ENCODE measurements at places on chromosomes 1 and 21.

GRCh38 chr1:241499910-241500309, 19.6 kb downstream of the FH start:
- DNase-seq = no peak

DNA sequence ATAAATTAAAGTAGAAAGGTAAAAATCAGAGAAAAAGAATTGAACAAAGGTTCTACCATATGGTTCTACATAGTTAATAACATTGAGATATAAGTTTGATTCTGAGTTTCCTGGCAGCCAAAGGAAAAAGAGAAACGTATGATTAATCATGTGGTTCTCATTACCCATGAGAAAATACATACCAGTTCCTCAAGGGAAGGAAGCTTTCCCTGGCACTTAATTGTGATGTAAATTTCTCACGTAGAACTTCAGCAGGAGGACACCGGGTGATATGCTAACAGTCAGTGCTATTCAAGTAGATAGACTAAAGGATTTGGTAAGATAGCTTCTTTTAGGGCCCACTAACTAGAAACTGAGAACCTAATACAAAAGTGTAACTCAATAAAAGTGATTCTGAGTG, 218.5 kb downstream of the NFIA start:
- DNase-seq = no peak

- no peak for DNase-seq
Measured at GRCh38 chr21:20016435-20017005, 981.7 kb upstream of the NCAM2 start.

DNA sequence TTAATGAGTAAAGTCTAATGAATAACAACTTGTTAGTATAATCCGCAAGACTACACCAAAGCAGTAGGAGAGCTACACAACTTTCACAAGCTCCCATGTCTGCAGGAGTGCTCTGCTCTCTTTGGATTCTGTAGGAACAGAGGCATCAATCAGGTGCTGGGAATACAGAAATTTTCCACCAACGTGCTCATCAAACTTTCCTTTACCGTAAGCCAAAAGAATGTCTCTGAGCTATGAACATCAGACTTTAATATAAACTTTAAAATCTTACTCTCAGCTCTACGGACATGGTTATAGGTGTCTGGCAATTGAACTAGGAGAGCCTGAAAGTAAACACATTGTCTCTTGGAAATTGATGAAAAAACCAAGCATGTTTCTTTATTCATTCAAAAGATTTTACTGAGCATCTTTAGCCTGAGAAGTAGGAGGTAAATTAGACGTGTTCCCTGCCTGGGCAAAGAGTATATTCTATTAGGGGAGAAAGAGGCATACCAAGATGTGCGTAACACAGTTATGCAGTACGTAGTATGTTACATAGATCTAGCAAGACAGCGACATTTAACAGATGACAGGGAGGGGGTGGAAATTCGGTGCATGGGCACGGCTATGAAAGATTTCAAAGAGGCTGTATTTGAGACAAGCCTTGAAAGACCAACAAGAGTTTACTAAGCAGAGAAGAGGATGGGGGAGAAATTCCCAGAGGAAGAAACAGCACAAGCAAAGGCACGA, 85.2 kb downstream of the TM2D1 start:
- no peak for DNase-seq

GRCh38 chr21:28822486-28823335, 170.0 kb downstream of the LTN1 start:
- DNase-seq = no peak

- peak; percentile 43 for DNase-seq
Measured at GRCh38 chr1:89273324-89273778, 691 bp upstream of the GBP5 start.

GRCh38 chr1:64265141-64265540, 61.7 kb downstream of the UBE2U start:
- DNase-seq = no peak

DNA sequence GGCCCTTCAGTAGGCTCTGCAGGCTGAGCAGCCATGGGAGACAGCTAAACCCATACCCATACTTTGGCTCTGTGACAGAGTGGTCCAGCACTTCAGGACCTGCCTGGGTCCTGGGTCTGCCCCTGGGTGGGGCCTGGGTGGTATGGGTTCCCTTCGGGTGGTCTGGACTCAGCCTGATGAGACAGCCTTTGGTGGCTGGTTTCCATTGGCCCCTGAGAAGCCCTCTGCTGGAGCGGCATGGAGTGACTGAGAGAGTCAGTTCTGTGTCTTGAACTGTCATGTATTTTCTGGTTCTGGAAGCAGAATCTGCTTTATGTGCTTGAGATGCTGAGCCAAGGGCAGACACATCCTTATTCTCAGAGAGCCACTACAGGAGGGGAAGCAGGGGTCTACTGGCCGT, 31.3 kb upstream of the KCNA2 start:
- DNase-seq = no peak

GRCh38 chr1:164787834-164788231, 228.8 kb downstream of the PBX1 start:
- no peak for DNase-seq

DNA sequence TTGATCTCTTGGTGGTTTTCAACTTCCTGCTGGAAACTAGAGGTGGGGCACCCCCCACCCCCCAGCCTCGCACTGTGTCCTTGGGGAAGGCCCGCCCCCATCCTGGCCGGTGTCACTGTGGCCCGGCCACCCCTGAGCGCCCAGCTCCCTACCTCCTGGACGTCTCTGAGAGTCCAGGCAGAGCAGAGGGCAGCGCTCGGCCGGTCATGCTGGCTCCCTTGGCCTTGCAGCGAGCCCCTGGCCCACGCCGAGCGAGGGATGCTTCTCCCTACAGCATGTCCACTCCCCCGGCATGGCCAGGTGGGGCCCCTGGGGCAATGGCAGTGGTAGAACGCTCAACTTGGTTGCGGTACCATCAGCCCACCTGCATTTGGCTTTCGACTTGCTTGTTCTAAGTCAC, 28.7 kb upstream of the TRAPPC10 start:
- no peak for DNase-seq

DNA sequence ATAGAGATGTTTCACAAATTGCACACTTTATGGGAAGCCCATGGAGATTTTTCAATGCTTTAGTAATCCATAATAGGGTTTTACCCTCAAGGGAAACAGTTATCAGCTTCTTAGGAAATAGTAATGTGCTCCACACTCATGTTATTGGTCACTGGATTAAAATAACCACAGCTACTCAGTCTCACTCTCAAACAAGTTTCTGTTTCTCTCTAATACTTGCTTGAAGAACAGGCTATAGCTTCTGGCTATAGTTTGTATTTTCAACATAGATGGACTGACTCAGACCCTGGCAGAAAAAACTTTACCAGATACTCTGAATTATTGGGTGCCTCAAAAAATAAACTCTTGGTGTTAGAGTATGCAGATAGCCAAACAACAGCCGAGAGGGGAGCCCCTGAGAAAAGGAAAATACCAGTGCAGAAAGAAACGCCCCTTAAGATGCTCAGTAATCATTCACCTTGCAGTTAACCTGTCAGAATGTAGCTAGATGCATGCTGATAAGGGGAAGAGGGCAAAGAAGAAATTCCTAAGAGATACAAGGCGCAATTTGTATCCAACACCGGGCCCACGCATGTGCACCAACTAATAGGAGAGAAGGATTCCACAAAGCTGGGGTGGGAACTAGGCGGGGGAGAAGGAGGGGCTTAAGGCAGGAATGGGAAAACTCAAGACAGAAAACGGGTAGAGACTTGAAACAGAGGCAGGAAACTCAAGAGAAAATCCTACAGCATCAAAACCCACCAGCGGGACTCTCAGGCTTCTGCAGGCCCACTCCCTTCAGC, 30.4 kb upstream of the PDE4B start:
- no peak for DNase-seq

DNA sequence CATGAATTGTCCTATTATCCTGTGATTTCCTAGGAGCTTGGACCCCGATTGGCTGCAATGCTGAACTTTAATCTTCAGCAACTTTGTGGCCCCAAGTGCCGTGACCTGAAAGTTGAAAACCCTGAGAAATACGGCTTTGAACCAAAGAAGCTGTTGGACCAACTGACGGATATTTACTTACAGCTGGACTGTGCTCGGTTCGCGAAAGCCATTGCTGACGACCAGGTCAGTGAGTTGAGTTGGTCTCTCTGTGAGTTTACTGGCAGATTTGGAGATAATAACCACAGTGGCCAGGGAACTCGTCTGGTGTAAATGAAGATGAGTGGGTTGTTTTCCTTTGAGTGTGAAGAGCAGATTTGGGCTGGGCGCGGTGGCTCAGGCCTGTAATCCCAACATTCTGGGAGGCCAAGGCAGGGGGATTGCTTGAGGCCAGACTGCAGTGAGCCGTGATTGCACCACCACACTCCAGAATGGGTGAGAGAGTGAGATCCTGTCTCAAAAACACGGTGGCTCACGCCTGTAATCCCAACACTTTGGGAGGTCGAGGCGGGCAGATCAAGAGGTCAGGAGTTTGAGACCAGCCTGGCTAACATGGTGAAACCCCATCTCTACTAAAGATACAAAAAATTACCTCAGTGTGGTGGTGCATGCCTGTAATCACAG, 39.1 kb upstream of the KIF1B start:
- DNase-seq = no peak

GRCh38 chr1:16727190-16728111, 12.9 kb upstream of the RNU1-4 start:
- peak; percentile 85 for DNase-seq

DNA sequence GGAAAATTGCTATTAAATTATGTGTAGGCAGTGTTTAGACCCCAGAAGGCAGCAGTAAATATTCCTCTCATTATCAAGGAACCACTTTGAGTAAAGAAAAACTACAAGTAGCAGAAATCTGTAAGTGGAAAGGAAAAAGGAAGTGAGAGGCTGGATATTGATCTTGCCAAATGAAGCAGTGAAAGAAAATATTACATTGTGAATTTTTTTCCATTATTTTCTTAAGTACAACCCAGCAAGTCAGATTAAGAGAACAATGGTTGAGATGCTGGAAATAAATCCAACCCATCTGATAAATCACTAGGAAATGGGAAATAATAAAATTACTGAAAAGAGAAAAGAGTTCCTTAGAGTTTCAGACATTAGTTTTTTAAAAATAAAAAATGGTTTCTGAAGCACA, 106.7 kb downstream of the HMCN1 start:
- no peak for DNase-seq

- peak; percentile 76 for DNase-seq
Measured at GRCh38 chr1:211577819-211578639, 932 bp downstream of the SLC30A1 start.
